Cardiac muscle cell (in vitro differentiated cells and primary cell): ENCODE measurements at places on chromosomes 16 and 17. TPM values are rescaled to one million over a fixed set of nuclear protein-coding genes. Genes with fewer than 3 reads are reported as not detected.

DNA sequence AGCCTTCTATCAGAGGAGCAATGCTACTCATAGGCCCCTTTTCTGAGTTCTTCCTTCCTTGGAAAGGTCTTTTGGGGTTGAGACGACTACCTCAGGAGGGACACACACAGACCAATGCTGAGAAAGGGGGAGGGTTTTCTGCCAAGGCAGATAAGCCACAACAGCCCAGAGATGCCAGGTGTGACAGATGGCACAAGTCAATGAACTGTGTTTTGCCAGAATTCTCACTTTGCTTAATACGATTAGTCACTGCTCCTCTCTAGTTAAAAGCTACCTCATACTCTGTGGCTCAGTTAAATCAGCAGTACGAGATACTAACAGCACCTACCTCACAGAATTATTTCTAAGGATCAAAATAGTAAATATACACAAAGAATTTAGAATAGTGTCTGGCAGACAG, 8.0 kb downstream of the BRD7 start:
- DNase-seq, result no peak

- DNase-seq, result peak; percentile 91
These were observed 4.2 kb upstream of the FBXL16 start for GRCh38 chr16:709566-710499.

GRCh38 chr17:601926-602303, 112.7 kb downstream of the VPS53 start:
- no peak for DNase-seq

DNA sequence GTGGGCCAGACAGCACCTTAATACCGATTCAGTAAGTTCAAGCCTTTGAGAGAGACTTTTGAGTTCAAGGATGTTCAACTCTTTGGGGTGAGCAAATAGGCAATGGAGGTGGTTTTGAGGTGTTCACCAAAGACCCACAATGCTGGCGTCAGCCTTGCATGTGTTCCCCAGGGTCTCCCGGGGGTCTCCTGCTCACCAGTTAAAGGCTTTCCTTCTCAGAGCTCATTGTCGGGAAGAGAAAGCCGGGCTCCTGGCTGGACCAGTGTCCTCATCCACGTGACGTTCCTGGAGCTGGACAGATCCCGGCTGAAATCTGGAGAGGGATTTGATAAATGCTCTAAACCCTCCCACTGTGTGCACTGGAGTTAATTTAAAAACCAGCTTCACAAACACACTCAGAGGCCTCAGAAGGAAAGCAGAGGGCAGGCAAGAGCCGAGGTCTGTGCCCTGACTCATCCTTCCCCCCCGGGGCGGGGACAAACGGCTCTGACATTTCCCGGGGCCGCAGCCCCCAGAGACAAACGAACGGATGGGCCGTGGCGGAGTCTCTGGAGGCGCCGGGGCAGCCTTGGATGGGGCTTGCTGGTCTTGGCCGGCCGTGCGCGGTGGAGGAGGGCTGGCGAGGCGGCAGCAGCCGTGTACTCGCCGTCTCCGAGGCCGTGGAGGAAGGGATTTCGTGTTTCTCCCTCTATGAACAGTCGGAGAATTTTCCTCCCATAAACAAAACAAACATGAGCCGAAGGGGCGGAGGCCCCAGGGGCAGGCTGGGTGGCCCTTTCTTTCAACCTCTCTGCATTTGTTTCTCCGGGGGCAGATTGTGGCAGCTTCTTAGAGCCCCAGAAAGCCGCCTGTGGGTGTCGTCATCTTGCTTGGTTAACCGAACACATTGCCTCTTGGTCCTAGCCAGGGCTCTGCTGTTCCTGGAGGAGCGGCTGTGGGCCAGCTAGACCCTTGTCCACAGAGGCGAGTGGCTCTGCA, 94.2 kb downstream of the NTN1 start:
- peak; percentile 59 for DNase-seq

DNA sequence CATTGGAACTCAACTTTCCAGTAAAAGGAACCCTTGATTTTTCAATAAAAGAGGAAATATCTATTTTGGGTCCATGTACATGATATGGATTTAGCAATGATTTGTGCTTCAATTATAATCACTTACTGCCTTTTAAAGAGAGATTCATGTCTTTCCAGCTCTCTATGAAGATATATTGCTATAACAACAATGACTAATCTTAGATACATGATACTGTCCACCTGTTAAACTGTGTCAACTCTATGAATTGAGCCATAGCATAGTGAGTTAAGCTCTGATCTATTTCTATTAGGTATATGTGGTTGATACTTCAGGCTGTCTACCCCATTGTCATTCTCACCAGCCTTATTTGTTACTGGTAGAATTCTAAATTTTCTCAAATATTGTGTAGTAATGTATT, 15.0 kb upstream of the MPHOSPH6 start:
- DNase-seq, result no peak

GRCh38 chr16:4608704-4608980, 6.0 kb downstream of the UBALD1 start:
- DNase-seq, result no peak

- peak; percentile 81 for DNase-seq
These were observed 13.7 kb downstream of the PITPNC1 start for GRCh38 chr17:67390646-67391361.

DNA sequence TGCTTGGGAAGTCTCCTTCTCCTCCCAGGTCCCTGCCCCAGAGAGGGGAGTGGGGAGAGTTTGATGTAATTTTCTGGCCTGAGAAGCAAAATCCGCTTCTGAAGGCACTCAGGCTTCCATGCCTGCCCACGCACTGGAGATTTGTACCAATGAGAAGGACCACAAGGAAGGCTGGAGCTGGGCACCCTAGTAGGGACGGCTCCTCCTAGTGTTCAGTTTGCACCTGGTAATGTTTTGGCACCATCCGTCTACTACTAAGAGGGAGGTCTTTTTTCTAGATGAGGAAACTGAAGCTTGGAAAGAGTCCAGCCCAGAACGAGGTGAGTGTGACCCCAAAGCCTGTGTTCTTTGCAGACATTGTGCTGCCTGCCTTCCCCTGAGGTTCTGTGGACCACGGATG, 83.6 kb upstream of the NLRP1 start:
- DNase-seq, result no peak

GRCh38 chr17:5718726-5719125, 134.4 kb upstream of the NLRP1 start:
- no peak for DNase-seq

- DNase-seq, result no peak
These were observed 25.2 kb upstream of the ABCC12 start for GRCh38 chr16:48180868-48181480.

DNA sequence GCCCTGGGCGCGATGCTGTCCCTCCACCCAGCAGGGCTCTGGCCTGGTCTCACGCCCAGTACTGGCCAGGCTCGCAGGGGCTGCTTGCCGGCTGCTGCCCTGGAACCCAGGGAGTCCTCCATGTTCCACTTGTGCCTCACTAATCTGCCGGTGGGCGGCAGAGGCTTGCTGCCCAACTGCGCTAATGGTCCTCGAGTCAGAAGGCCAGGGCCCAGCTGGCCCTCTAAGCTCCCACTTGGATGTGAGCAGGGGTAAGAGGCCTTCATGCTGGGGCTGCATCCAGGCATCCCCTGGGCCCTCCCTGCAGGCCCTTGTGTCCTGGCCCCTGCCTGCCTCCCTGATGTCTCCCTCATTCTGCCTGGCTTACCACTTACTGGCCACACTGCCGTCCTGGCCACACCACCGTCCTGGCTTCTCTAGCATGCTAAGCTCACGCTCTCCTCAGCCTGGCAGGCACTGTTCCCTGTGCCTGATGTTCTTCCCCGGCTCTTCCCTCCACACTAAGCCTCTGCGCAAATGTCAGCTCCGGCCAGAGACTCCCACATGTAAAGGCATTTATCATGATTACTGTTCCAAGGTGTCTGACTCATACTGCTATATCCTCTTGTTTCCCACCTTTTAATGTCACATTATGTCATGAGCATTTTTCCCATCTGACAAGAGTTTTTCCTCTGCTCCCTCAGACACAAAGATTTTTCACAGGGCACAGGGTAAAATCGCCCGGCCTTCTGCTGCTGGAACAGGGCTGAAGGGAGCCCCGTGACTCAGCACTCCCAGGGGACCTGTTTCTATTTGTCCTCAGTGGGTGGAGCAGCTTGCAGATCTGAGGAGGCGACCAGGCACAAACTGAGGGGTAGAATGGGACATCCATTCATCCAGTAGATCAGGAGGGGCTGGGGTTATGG, 15.9 kb downstream of the B9D1 start:
- DNase-seq, result peak; percentile 85

- no peak for DNase-seq
These were observed 14.1 kb upstream of the TNS4 start for GRCh38 chr17:40515491-40516041.

- DNase-seq, result peak; percentile 82
These were observed 25.6 kb downstream of the IGSF6 start for GRCh38 chr16:21626659-21627277.

GRCh38 chr17:45923511-45924268, 29.3 kb downstream of the MAPT start:
- no peak for DNase-seq

Gene MYL11
- 1.5 TPM in 1 of 2 replicates, not detected in the other for total RNA-seq

Gene PRKCB
- 0.66 and 1.6 TPM in 2 replicates for total RNA-seq

Gene VPS35
- 58.9 and 63.2 TPM in 2 replicates for total RNA-seq

Gene DPEP3
- 0.07 TPM in 1 of 2 replicates, not detected in the other for total RNA-seq

Gene STAT5B
- 35.8 and 62.4 TPM in 2 replicates for total RNA-seq

Gene PRR29
- total RNA-seq, result 2.9 and 3.6 TPM in 2 replicates

Gene GP1BA
- total RNA-seq, result not detected in 2 replicates

Gene TBKBP1
- total RNA-seq, result 112 and 143 TPM in 2 replicates

Gene MT1B
- not detected in 2 replicates for total RNA-seq
